ENCODE measurements at places on chromosomes 16 and 17.

- DNase-seq = no peak
These were observed 111.9 kb upstream of the SEC14L1 start for GRCh38 chr17:77028900-77029299.

DNA sequence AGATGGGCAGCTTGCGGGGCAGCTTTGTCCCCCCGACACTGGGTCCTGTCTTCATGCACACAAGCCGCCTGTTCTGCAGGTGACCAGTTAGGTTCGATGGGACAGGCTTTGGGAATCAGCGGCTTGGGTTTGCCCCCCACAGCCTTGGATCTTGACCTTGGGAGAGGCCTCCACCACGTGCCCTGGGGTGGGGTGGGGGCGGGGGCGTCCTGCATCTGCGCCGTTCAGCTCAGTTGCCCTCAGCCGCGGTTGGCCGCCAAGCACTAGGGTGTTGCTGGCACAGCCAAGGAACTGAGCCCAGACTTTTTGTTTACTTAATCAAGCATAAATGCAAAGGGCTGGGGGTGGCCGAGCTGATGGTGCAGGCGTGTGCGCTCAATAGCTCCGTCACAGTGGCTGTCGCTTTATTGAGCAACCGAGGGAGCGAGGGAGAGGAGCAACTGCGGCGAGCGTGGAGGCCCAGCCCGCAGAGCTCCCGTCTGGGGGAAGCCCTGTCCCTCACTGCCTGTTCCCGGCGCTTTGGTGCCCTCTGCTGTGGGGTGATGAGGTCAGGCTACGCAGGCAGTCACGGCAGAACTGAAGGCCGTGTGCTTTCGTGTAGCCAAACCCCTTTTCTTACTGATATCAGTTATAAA is 33.9 kb downstream of the JPH3 start:
- DNase-seq = peak; percentile 32

GRCh38 chr17:45139533-45139920 is 4.0 kb downstream of the ACBD4 start:
- DNase-seq = no peak

- DNase-seq = no peak
These were observed 31.1 kb upstream of the CCR7 start for GRCh38 chr17:40596261-40596919.

DNA sequence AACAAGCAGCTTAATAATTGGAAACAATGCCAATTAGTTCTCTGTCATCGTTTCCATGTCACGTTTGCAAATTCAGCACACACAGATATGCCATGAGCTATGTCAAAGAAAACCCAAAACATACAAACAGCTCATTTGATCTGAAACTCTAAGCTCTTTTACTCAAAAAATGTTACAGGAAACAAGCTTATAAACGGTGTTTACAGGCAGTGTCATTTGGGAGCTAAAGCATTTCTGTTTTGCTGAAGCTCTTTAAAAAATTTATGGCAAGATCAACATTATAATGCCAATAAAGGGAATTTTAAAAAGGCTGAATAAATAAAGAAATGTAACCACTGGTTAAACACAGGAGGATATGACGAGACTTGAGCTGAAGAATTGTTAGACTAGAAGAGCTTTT is 94.0 kb upstream of the HS3ST2 start:
- DNase-seq = no peak

DNA sequence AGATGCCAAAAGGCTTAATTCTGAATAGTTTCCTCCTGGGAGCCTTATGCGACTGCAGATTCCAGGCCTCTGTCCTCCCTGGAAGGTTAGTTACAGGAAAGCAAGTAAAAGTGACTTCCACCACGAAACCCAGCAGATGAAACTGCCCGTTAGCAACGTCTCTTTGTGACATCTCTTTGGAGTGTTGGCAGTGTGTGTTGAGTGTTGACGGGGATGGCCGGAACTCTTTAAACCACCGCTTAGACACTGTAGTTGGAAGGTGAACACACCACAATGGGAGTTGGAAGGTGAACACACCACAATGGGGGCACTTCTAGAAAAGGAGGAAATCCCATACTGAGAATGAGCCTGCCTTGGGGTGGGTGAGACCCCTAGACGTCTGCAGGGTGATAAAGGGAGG is 858 bp downstream of the SKAP1 start:
- DNase-seq = no peak
